ENCODE measurements at places on chromosomes 11 and 22. TPM values are rescaled to one million over a fixed set of nuclear protein-coding genes. Genes with fewer than 3 reads are reported as not detected.

DNA sequence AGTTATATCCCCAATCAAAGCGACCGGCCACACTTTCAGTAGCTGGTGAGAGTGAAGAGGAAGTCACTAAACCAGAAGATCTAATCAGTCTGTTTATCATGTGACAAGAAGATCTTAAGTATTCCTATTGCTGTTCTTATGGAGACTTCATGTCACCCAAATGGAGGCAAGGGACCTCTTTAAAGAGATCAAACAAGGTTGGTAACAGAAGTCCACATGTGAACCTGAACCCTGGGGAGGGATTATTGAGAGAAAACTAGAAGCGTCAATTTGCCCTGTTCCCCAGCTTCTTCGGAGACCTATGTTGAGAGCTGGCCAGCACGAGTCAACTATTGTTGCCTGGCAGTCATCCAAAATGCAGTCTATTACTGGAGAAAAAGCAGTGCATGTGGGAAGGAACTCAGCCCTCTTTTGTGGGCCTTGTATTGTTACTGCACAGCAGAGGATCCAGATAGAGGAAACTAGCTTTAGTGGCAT, 76.9 kb upstream of the CTSC start:
- DNase-seq = peak; percentile 47

SAA1 gene
- 3.7 TPM for total RNA-seq

CD81 gene
- 208 TPM for total RNA-seq

DNA sequence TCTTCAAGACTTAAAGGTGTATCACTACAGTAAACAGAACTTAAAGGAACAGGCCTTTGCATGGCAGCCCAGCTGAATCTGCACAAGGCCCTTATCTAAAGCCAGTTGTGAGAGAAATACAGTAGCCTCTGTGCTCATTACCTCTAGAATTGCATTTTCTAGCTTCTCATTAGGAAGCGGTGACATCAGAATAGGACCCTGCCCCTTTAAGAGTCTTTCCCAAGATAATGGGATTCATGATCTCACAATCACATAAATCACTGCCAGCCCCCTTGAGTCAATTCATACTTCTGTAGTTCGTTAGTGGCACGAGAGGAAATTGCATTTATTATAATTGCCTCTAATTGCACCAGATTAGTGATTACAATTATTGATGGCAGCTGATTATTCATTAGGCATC, 170.3 kb downstream of the NTM start:
- no peak for DNase-seq

GRCh38 chr22:50705219-50705691, 32.6 kb downstream of the SHANK3 start:
- no peak for DNase-seq

DNA sequence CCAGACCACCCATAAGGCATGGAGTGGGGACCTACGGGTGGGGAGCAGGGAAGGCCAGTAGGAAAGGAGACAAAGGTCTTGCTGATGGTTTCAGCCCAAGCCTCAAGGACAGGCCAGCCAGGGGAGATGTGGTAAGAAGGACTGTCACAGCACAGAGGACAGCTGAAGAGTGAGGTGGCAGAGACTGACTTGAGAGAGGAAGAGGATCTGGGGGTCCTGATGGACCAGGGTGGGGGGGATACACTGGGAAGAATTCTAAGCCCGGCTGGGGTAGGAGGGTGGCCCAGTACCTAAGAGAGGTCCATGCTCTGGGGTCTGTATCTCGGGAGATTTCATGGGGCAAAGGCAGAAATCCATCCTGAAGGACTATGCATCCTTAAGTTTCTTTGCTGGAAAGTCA, 66.1 kb upstream of the THY1 start:
- DNase-seq = no peak

CD3G gene
- 1.6 TPM for total RNA-seq

MAPK8IP2 gene
- total RNA-seq = 1.4 TPM

Measured in colonic mucosa (tissue), 4 donors.